ENCODE measurements at places on chromosomes 16 and 17.

DNA sequence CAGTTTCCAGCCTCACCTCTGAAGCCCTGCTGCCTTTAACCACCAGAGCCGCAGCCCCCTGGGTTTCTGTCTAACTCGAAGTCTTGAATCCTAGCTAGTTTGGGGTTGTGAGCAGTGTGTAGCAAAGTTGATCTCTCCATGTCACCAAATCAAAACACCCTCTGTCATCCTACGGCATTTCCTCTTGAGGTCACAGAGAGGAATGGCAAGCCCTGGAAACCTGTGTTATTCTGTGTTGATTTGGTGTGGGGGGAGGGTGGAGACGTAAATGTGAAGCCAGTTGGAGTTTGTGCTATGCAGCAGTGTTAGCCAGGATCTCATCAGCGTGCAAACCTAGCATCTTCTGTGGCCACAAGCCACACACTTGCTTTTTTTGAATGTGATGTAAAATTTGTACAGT, 5.1 kb upstream of the LGALS9 start:
- DNase-seq: no peak

GRCh38 chr17:47812146-47812920, 9.3 kb downstream of the OSBPL7 start:
- DNase-seq: no peak

DNA sequence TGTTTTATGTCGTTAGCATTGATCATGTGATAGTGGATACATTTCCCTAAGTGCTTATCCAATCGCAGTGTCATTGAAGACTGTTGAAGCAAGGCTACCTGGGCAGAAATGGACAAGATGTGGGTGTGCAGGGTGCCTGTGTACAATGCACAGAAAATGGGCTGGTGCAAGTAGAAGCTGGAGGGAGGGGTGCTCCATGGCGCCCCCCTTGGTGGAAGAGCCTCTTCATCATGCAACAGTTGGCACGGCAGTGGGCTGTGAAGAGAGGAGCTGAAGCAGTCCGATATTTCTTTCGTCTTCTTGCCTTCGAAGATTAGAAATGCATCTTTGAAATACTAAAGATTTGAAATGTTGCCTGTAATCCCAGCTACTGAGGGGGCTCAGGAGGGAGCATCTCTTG, 100.5 kb downstream of the PLCG2 start:
- no peak for DNase-seq

- DNase-seq: no peak
Measured at GRCh38 chr16:89003831-89004208, 26.8 kb upstream of the CBFA2T3 start.

DNA sequence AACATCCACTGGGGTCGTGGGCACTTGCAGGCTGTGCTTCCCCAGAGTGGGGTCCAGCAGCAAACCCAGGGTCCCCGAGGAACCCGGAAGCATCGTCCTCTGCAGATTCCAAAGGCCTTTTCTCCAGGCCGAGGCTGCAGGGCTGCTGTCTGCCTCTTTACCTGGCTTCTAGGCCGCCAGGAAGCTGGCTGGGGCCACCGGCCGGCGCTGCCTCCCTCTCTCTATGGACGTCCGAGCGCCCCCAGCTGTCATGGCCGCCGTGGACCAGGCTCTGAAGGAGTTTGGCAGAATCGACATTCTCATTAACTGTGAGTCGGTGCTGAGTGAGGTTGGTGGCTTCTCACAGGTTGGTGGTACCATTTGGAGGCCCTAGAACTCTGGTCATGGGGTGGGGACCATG, 5.6 kb downstream of the DECR2 start:
- DNase-seq: no peak

- DNase-seq: no peak
Measured at GRCh38 chr16:610513-611381, 20.0 kb upstream of the WFIKKN1 start.

- DNase-seq: peak; percentile 72
Measured at GRCh38 chr16:69566240-69566980, 644 bp downstream of the NFAT5 start.

DNA sequence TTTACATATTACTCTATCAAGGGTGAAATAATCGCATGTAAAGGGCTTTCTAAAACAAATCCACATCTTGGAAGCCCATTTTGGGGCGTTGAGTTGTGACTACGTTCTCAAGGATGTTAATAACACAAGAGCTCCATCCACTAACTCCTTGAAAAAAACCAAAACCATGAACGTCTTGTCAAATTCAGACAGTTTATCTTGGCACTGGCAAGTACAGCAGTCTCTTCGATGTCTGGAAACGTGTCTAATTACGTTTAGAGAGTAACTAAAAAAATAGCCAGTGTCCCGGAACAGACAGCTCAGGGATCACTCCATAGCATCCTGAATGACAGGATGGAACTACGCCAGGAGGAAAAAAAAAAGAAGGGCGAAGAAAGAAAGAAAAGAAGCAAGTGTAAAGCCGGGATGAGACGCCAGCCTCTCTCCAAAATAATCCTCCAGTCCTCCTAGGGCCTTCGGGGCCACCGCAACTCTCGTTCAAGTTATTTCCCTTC, 954 bp downstream of the MYO1D start:
- DNase-seq: peak; percentile 45

GRCh38 chr17:40362696-40363110, 1.8 kb downstream of the GJD3 start:
- peak; percentile 73 for DNase-seq

DNA sequence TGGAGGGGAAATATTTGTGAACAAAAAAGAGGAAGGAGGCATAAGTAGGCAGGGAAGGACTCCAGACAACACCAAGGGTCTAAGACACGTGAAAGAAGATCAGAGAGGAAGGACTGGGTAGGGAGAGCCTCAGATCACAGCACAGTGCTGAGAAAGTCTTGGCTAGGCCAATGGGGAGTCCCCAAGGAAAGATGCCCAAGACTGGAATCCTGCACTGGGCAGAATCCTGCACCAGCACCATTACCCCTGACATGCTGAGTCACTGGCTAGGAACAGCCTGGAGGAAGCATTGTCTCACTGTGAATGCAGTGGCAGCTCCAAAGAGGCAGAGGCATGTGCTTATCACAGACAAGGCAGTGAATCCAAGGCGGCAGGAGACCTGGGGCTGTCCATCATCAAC, 19.2 kb downstream of the CLEC19A start:
- no peak for DNase-seq

- DNase-seq: no peak
Measured at GRCh38 chr17:28895794-28896447, 1.6 kb downstream of the FLOT2 start.

All from AG10803 (cell line).